ENCODE measurements at places on chromosomes 6 and 20. TPM values are rescaled to one million over a fixed set of nuclear protein-coding genes. Genes with fewer than 3 reads are reported as not detected.

DNA sequence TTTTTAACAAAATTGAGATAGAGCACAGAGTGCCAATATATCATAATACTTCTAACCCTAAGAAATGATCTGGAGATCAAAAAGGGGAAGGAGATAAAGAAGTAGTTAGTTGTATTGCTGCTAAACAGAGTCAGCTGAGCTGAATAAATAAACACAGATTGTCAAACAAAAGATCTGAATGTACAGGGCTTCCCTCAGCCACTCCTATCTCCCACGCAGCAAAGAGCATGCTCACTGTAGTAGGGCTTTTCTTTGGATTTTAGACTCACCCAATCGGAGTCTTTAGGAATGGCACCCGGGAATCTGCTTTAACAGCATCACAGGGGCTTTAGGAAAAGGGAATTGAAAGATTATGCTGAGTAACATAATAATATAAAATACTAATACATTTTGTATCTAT, 222.2 kb upstream of the STXBP5 start:
- DNase-seq: no peak

- DNase-seq: no peak
These were observed 29.1 kb downstream of the RALY start for GRCh38 chr20:34022839-34023234.

GRCh38 chr6:101585501-101585900, 192.0 kb downstream of the GRIK2 start:
- DNase-seq: no peak

GRCh38 chr6:57138026-57138425, 34.1 kb upstream of the BAG2 start:
- DNase-seq: no peak

DNA sequence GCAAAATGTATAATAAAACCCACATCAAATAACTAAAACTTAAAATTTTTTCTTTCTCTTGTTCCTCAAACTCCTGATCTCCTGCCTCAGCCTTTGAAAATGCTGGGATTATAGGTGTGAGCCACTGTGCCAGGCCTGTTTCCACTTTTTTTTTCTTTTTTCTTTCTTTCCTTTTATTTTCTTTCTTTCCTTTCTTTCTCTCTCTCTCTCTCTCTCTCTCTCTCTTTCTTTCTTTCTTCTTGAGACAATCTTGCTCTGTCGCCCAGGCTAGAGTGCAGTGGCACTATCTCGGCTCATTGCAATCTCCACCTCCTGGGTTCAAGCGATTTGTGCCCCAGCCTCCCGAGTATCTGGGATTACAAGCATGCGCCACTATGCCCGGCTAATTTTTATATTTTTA, 164.6 kb downstream of the OR2B2 start:
- DNase-seq: no peak

DNA sequence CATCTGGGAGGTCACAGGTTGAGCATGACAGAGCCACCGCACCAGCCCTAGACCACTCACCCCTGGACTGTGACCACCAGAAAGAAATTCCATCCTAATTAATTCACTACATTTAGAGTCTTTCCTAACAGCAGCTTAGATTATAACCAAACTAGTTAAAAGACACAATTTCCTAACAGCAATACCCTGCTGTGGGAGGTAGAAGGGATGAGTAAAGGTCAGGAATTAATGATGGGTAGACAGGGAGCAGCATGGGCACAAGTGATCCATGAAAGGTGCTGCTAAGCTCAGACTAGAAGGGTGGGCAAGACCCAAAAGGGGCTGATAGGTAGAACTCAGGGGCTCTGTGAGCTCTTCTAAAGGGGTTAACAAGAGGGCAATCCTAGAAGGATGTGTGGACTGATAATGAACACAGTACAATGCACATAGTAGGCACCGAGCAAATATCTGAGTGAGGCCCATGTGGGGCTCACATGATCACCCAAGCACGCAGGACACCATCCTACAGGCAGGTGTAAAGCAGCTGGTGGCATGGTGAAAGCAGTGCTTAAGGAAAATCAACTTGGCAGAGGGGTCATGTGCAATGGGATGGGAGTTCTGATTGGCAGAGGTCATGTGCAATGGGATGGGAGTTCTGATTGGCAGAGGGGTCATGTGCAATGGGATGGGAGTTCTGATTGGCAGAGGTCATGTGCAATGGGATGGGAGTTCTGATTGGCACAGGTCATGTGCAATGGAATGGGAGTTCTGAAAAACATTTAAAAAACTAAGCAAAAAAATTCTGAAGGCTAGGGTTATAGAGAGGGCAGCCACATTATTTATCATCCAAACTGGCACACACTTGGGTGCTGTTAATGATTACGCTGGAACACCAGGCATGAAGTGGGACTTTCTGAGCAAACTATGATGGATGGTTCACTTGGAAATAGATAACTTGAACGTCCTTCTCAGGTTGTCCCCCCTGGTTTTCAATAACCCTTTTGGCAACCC, 188.2 kb upstream of the FOXQ1 start:
- no peak for DNase-seq

DNA sequence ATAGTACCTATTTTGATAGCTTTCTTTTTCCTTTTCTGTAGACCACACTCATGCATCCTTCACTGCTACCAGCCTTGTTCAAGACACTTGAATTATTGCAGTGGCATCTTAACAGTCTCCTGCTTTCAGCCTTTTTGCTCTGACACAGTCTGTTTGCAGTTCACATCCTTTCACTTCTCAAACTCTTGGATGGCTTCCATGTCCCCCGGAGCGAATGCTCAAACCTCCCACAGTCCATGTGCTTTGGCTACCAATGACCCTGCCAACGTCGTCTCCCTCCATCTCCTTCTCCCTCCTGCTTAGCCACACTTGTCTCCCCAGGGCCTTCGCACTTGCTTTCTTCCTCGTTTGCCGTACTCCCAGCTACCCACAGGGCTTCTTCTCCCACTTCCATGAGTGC, 270.0 kb upstream of the ZFP64 start:
- DNase-seq: no peak

DNA sequence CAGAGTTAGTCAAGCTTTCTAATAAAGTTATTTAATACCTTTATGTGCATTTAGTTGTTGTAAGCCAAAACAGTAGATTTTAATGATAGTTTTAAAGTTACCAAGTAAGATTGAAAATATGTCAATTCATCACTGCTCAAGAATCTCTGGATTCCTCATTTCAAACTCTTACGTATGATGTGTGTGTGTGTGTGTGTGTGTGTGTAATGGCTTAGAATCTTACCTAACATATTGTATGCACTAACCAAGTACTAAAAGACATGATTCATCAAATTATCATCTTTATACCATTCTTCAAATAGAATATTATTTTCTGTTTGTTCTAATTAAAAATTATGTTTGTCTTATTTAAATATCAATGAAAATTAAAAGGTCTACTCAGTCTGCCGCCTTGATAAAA, 41.5 kb upstream of the ZNF337 start:
- DNase-seq: no peak

DNA sequence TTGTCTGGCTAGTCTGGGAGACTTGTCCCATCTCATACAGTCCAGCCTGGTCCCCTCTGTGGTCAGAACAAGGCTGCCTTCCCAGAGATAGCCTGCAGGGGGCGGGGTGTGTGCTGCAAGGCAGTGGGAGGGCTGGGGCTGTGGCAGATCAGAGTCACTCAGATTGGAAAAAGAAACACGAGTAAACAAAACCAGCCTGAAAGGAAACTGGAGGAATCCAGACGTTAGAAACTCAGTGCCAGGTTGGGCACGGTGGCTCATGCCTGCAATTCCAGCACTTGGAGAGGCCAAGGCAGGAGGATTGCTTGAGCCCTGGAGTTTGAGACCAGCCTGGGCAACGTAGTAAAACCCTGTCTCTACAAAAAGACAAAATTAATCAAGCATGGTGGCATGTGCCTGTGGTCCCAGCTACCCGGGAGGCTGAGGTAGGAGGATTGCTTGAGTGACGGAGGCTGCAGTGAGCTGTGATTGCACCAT, 20.2 kb downstream of the LEMD2 start:
- peak; percentile 67 for DNase-seq

- DNase-seq: no peak
These were observed 236.0 kb downstream of the ADGRG6 start for GRCh38 chr6:142537612-142538478.

DNA sequence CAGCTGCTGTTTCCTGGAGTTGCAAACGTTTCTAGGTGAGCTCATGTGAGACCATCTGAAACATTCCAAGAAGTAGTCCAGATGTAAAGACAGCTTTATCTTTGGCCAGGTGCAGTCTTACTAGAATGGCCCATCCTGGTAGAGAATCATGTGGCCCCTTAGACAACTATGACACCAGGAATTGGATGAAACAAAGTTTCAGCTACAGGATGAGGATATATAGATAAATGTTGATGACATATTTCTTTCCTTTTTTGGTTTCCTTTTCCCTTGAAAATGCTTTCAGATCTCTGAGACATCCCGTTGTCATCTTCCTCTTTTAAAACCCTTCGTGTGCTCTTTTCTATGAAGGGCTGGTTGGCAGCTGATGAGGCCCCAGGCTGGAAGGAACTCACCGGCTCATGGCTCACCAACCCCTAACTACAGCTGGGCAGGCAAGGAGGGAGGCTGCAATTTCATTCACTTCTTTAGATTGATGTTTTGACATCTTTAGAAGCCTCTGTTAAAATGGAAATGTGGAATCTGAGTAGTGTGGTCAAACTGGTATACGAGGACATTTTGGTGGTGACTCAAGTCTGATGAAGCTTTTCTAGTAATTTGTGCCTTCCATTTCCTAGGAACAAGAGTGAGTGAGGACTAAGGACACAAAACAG, 167.9 kb upstream of the TNFAIP3 start:
- no peak for DNase-seq

DNA sequence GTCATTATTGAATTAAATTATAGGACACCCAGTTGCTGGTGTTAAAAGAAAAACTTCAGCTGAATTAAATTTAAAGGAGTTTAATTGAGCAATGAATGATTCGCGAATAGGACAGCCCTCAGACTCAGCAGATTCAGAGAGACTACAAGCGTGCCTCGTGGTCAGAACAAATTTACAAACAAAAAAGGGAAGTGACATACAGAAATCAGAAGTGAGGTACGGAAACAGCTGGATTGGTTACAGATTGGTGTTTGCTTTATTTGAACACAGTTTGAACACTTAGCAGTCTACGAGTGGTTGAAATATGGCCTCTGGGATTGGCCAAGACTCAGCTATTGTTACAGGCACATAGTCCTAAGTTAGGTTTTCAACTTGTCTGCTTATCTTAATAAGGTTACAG, 25.8 kb upstream of the TNFRSF21 start:
- no peak for DNase-seq

GRCh38 chr6:80969439-80969838, 783.0 kb downstream of the TENT5A start:
- DNase-seq: no peak

DNA sequence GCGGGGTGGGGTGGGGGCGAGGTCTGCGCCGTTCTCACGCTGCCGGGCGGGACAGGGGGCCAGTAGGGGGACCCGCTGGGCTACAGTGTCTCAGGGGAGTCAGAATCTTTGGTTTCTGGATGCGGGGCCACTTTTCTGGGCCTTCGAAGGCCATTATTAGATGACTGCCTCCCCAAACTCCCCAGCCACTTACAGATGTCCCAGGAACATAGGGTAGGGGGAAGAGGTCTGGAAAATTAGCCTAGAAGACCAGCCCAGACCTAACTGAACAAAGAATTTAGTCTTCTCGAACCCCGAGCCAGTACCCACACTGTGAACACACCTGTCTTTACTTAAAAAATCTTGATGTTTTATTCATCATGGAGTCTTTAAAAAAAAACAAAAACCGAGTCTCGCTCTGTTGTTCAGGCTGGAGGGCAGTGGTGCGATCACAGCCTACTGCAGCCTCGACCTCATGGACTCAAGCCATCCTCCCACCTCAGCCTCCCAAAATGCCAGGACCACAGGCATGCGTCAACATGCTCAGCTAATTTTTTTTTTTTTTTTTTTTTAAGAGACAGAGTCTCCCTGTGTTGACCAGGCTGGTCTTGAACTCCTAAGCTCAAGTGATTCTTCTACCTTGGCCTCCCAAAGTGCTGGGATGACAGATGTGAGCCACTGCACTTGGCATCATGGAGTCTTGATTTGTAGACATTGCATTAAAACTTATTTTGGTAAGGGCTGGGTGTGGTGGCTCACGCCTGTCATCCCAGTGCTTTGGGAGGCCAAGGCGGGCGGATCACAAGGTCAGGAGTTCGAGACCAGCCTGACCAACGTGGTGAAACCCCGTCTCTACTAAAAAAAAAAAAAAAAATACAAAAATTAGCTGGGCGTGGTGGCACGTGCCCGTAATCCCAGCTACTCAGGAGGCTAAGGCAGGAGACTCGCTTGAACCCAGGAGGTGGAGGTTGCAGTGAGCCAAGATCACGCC, 3.3 kb upstream of the SLC29A1 start:
- no peak for DNase-seq

DNA sequence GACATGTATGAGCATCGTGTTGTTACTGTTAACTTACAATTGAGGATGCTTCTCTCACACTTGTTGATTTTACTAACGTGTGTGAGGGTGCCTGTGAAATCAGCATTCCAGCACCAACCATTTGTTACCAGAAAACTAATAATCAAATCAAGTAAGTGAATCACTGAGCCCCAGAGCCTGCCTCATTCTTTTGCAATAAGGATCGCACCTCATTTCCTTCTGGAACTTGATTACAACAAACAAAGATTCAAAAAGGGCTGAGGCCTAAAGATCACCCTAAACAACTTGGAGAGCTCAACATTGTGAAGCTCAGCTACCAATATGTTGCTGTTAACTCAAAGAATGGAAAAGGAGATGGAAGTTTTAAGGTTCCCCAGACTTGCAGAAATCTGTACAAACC, 274.7 kb downstream of the TFAP2A start:
- DNase-seq: no peak

DNA sequence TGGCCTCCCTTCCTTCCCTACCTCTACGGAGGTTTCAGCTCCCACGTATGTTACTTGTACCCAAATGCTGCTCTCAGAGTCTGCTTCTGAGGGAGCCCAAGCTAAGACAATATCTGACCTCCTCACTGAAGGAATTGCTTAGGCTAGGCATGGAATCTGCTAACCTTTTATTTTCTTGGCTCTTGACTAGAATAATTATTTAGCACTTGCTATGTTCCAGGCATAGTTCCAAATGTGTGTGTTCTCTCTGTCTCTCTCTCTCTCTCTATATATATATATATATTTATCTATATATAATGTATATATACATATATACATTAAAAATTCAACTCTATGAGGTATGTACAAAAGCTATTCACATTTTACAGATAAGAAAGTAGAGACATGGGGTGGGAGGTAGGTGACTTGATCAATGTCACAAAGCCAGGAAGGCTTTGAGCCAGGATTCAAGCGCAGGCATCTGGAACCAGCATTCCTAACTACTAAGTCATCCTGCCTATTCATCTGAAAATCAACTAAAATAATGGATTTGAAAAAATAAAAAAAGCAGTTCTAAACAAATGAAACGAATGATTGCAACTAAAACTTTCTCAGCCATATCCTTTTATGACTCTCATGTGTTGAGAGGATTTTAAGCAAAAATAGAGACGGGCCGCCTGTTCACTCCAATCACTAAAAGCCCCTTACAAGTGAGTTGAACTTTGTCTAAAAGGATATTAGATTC, 189.7 kb upstream of the JAG1 start:
- no peak for DNase-seq

- no peak for DNase-seq
These were observed 4.2 kb upstream of the ANGPT4 start for GRCh38 chr20:920311-920710.

Gene ZSCAN12
- 5.7 TPM for total RNA-seq

Gene SOX18
- total RNA-seq: 1.1 TPM

Gene LYRM4
- 48.6 TPM for total RNA-seq

Gene PERP
- 7.0 TPM for total RNA-seq

Gene RALGAPA2
- 22.1 TPM for total RNA-seq

Gene BANF2
- not detected for total RNA-seq

Gene EPPIN
- total RNA-seq: not detected

Gene F13A1
- not detected for total RNA-seq

Gene KHDRBS2
- not detected for total RNA-seq

Gene PBOV1
- not detected for total RNA-seq
